ENCODE measurements at places on chromosomes 1 and 21.

GRCh38 chr1:224127925-224128819 lies 14.3 kb downstream of the FBXO28 start:
- DNase-seq: no peak

DNA sequence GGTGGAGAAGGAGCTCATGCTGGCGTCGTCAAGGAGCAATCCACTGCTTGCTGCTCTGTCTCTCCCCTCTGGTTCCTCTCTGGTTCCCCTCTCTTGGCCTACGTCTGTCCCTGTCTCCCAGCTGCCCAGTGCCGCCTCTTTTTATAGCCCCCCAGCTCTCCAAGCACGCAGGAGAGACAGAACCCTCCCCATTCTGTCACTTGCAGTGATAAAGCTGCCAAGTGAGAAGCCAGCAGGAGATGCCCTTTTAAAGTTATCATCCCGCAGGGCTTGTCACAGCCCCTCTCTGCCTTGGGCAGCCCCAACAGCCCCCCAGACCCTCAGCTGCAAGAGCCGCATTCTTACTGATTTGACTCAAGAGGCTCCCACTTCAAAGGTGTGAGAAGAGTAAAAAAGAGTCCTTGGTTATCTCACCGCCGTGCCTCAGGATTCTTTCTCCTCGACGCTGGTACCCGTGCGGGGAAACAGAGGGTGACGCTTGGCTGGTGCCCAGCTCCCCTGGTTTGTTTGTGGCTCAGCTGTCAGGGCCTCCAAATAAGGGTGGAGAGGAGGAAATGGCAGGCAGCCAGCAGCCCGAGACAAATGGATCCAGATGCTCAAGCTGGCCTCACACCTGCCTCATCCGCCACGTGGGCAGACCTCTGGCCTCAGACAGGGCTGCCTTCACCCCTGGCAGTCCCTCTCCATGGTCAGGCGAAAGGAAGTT lies at the start of gene NPPA:
Gene NPPA (minus strand): TSS at position 117 of the 706 bp plus-strand sequence. CDS start 99 bp downstream, at position 18.
- peak; percentile 46 for DNase-seq

DNA sequence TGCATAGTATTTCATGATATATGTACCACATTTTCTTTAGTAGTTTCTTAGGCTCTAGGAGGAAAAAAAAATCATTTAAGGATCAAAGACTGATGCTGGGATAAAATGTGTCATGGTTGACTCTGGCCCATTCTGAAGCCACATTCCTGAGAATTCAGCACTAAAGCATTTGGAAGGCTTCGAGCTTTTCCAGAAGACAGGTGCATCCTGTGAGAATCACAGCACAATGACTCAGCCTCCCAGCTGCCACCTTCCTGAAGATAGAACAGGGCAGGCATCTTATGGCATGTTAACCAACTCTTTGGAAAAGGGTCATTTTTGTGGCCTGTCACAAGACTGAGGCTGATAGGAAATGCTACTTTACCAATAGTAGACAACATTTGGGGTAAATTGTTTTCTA lies 359.9 kb downstream of the PCP4 start:
- DNase-seq: no peak

DNA sequence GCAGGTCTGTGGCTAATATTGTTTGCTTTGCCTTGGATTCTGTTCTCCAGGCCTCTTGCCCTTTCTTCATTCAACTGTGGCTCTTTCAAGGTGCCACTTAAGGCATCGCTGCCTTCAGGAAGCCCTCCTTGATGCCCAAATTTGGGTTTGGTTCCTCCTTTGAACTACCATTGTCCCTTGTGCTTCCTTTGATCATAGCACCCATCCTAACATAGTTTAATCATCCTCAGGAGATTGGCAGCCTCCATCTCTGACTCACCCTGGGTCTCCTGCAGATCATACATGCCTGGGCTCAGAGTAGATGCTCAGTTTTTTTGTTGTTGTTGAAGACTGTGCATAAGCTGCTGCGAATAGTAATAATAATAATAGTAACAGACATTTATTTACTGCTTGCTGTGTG lies 54.4 kb upstream of the ACOT11 start:
- no peak for DNase-seq

GRCh38 chr1:214192825-214193643 lies 87.9 kb upstream of the SMYD2 start:
- DNase-seq: no peak

GRCh38 chr1:110264430-110264829 lies 54.3 kb downstream of the KCNC4 start:
- no peak for DNase-seq

- DNase-seq: no peak
Observed at GRCh38 chr1:77263708-77264107, 18.1 kb upstream of the AK5 start.

DNA sequence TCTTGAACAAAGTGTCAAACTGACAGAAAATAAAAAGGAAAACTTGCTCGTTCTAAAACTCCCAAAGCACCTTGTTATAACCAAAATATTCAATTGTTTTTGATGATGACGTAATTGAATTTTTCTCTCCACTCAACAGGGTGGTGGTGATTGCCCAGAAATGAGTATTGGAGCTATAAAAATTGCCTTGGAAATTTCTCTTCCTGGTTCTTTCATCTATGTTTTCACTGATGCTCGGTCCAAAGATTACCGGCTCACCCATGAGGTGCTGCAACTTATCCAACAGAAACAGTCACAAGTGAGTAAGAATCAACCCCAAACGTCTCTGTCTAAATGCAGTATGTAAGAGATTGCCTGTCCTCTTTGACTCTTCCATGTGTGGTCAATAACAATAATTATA lies 130.1 kb downstream of the HMCN1 start:
- DNase-seq: no peak

- no peak for DNase-seq
Observed at GRCh38 chr1:38917337-38917736, 24.3 kb downstream of the RHBDL2 start.

GRCh38 chr1:193131266-193131860 lies 9.5 kb downstream of the CDC73 start:
- DNase-seq: no peak

GRCh38 chr21:34579411-34579810 lies 35.5 kb downstream of the RCAN1 start:
- no peak for DNase-seq

DNA sequence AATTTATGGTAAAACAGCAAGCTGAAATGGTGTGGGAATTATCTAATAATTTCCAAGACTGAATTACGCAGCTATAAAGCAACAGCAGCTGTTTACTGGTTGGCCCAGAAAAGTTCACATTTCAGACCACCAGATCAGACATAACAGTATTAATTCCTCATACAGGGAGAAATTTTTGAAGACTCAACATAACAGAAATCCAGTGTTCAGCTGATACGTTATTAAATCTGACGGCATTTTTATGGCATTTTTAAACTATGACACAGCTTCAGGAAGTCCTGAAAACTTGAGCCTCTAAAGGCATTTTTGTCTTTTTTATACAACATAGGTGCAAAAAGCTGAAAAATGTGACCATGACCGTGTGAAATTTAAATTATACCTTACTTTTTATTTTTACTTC lies 91.2 kb downstream of the APP start:
- no peak for DNase-seq

GRCh38 chr1:93992954-93993353 lies 83.7 kb upstream of the GCLM start:
- no peak for DNase-seq

GRCh38 chr21:41689289-41689583 lies 77.6 kb downstream of the RIPK4 start:
- DNase-seq: no peak

DNA sequence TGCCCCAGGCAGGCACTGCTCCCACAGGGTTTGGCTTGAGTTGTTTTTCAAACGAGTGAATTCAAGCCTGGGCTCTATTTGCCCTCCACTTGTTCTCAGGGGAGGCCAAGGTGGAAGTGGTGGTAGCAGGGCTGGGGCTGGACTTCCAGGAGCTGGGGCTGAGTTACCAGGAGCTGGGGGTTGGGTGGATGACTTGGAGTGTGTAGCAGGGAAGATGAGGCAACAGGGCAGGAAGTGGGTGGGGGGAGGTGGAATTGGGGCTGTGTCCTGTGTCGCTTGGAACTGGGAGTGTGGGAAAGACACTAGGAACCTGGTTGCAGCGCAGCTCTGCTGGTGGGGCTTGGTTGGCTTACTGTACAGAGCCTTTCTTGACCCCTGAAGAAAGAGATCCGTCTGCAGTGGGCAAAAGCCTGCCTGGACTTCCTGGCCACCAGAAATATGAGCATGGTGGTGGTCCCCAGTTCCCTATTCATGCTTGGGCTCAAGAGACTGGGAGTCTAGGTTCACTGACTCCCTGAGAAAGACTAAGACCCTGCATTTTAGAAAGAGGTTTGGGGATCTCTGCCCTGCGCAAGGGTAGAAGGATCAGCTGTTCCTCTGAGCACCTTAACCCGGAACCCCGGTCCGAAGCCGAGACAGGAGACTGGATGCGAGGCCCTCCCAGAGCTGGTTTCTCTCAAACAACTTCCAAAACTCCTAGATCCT lies 3.1 kb downstream of the TFAP2E start:
- DNase-seq: no peak

DNA sequence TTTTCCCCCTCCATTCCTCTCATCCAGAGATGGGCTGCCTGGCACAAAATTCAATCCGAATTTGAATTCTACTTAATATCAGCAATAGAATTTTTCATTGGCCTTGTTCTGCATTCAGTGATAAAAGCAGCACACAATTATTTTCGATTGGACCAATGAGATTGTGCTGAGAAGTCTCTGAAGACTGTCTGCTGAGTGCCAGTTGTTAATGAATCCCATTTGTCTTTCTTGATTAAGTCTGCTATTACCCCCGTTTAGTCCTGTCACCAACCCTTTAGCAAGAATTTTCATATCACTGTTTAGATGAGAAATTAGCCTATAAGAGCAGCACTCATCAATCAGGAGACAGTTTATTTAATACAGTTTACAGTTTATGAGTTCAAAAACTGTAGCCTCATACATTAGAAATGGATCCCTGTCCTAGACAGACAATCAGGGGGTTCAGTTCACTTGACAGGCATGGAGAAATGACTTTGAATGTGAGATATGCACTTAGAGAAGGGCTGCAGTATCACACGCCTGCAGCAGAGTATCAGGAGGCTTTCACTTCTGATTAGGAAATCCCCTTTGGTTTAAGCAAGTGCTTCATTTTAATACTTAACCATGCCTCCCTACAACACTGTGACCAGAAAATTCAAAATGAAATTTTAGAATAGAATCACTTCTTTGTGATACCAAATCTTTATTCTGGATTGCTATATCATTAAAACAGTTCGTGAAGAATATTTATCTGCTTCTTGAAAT lies 304.7 kb upstream of the PTBP2 start:
- no peak for DNase-seq

DNA sequence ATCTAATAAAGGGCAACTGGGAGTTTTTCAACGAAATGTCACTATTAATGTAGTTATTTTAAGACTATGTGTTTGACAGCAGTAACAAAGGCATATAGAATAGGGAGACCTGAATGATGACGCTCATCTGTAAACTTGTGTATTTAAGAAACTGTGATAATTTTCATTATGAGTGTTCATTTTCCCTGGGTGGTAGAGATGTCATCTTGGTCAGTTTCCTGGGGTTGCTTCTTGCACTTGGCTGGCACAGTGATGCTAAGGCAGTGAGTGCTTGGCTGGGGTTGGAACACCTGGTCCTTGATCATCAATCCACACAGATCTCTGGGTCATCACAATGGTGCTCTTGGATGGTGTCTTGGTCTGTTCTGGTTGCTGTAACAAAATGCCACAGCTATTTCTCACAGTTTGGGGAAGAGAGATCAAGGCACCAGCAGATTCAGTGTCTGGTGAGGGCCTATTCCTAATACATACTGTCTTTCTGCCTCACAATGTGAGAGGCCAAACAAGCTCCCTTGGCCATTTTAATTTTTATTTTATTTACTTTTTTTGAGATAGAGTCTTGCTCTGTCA lies 7.9 kb upstream of the SMYD2 start:
- no peak for DNase-seq

GRCh38 chr1:215793180-215793579 lies 226.1 kb downstream of the KCTD3 start:
- no peak for DNase-seq

GRCh38 chr1:5404412-5405203 lies 587.6 kb downstream of the NPHP4 start:
- DNase-seq: no peak

DNA sequence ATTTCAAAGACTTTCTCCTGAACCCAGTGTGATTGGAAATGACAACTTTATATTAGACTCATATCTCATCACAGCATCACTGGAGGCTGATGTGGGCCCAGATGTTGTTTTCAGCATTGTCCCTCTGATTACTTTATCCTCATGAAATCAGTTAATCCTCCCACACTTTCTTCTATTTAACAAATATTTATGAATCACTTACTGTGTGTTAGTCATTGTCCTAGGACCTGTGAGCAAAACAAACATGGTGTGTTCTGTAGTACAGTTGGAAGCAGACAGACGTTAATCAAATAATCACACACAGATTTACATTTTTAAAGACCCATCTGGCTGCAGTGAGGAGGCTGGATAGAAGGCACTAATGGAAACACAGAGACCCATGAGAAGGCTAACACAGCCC lies 383.7 kb downstream of the PRDM2 start:
- DNase-seq: no peak

DNA sequence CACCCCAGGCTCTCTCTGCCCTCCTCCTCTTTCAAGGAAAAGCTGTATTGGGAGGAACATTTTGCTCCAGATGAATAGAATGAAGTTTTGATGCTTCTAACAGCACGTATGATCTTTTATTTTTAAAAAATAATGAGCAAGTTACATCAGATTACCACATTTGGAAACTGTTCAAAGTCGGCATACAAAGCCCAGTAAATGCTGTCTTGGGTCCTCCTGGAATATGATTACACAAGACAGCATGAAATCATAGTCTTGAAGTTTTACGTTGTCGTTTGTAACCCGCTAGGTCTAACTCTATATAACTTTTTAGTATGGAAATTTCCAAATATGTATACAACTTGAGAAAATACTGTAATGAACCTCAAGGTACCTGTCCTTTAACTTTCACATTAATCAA lies 385.6 kb downstream of the HLX start:
- no peak for DNase-seq

- DNase-seq: no peak
Observed at GRCh38 chr1:10379101-10379620, 19.7 kb upstream of the PGD start.

- no peak for DNase-seq
Observed at GRCh38 chr1:175833502-175833901, 90.1 kb upstream of the TNR start.

DNA sequence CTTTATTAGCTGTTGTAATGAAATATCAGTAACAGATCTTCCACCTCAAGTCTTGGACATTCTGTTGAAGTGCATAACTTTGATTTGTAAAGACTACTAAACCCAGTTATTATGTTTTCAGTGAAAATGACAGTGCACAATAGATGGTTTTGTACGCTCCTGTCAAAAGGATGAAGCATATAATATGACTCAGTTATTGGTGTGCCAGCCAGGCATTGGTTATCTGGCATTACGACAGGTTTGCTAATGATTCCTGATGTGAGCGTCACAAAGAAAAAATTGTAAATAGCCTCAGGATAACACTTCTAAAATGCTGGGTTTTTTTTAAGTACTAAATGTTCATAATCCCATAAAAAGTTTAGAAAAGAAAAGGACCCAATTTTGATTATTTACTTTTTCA lies 147.9 kb downstream of the MAGI3 start:
- no peak for DNase-seq

DNA sequence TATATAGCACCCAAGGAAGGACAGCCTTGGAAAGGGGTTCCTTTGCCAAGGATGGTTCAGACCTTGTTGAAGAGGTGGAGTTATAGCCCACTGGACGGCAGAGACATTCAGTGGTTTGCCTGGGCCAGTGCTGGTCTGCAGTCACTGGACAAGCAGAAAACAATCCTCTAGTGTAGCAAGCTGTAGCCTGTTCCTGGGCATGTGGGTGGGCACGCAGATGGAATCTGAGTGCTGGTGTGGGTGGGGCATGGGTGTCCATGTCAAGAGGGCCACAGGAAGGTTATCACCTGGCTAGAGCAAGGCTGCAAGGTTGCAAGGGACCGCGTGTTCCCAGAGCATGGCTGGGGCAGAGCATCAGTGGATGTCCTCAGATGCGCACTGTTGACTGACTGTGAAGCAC lies 244.7 kb downstream of the PTPRU start:
- no peak for DNase-seq

Measured in femur (tissue), 1 donor.